ENCODE measurements at places on chromosomes 7 and 10.

- no peak for DNase-seq
These were observed 25.0 kb downstream of the ZDHHC6 start for GRCh38 chr10:112421731-112422130.

- no peak for DNase-seq
These were observed 59.5 kb downstream of the CCDC3 start for GRCh38 chr10:12941966-12942365.

GRCh38 chr7:5657901-5658300, 123.6 kb downstream of the RNF216 start:
- DNase-seq: no peak

DNA sequence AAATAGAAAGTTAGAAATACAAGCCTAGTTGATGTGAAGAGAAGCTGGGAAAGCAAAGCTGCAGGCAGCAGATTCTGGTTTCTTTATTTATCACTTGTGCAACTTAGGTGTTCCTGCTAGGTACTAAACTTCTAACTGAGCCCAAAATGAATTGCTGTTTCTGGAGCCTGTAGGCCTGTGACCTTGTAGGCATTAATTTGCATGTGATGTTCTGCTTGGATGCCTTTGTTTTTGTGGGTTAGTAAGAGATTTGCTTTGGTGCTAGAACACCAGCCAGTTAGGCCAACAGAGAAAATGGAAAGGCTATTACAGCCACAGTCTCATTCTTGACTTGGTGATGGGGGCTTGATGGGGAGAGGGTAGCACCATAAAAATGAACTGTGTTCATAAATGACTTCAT, 370.7 kb downstream of the PPP1R3A start:
- no peak for DNase-seq

- DNase-seq: no peak
These were observed 9.6 kb downstream of the INMT start for GRCh38 chr7:30761214-30762156.

DNA sequence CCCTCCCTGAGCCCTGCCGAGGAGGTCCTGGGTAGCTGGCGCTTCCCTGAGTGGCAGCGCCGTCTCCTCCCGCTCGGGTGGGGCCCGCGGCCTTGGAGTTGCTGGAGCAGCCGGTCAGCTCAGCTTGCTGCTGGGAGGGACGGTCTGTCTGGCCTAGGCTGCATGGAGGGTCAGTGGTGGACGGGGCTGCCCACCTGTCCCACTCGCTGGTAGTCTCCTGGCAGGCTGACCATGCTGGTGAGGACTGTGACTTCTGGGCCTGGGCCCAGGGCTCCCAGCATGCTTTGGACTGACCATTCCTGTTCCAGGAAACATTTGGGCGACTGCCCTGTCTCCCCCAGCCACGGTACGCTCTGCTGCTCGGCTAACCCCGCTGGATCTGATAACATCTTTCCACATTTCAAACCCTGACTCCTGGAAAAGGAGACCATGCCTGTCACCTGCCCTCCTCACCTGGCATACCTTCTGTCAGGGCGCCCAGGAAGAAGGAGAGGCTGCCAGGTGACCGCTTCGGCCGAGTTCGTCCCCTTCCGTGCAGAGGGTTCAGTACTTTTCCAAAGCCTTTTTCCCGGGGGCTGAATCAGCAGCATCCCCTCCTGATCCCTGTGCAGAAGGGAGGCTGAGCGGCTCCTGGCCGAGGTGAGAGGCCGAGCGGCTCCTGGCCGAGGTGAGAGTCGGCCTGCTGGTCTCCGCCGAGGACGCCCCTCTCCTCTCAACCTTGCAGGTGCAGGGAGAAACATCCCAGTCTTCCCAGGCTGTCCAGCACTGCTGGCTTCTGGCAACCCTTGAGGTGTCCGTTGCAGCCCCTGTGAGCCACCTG, 43.4 kb downstream of the FAM20C start:
- DNase-seq: no peak

DNA sequence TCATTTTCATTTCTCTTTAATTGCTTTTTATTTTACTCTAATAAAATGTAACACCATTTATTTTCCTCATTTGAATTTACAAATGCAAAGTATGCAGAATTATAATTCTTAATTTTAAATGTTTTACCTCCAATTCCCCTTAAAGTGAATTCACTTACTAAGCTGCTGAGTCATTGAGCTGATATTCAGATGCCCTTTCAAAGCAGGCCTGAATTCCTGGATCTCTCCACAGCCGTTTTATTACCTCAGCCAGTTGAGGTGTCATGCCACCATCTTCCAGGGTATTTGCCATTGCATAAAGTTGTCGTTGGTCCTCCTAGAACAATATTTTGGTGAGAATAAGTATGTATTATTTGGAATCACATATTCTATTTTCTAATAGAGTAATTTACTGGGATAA, 33.2 kb downstream of the GNAT3 start:
- DNase-seq: no peak

DNA sequence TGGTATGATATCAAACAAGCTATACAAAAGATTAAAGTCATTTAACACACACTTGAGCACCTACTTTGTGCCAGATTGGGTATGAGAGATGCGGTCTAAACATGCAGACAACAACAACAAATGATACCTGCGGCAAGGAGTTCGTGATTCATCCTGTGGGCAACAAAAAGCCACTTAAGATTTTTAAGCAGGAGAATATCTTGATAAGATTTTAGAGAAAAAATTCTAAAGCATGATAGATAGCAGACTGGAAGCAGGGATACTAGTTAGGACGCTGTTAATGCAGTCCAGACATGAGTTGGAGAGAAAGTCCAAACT, 1.6 kb upstream of the KBTBD2 start:
- no peak for DNase-seq

DNA sequence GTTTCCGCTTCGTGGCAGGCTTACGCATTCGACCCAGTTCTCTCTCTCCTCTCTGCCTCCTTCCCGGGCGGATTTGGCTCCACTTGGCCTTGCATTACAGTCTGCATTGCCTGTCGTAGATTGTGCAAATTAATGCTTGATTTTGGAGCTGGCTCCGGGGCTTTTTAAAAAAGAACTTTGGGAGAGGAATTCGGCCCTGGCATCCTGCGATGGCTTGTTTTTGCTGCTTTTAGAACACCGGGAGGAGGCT, 767 bp downstream of the EIF4EBP2 start:
- DNase-seq: no peak

DNA sequence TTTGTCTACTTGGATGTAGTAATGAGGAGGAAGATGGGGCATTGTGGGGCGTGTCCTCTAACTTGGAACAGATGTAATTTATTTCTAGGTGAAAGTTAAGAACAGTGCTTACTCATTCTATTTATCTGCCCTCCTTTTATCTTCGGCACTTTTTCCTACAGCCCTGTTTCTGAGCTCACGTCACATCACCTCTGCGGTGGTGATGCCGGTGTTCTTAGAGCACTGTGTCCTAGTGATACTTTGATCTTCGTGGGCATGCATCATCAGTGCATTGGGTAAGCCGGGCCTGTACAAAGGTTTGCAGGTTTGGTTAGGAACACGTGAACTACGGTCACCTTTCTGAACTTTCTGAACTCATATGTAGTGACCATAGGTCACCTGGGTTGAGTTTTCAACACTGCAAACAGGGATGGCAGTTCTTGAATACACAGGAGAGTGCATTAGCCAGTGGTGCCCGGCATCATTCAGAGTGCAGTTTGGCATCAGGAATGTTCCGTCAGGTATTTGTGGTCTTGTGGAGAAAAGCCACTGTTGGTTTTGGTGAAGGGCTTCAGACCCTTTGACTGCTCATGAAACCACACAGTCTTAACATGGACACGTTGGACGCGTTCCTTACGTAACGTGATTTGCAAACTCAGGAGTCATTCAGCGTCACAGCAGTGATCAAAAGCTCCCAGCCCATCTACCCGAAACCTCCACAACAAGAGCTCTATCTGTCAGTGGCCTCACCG, 5.6 kb downstream of the POR start:
- peak; percentile 12 for DNase-seq

DNA sequence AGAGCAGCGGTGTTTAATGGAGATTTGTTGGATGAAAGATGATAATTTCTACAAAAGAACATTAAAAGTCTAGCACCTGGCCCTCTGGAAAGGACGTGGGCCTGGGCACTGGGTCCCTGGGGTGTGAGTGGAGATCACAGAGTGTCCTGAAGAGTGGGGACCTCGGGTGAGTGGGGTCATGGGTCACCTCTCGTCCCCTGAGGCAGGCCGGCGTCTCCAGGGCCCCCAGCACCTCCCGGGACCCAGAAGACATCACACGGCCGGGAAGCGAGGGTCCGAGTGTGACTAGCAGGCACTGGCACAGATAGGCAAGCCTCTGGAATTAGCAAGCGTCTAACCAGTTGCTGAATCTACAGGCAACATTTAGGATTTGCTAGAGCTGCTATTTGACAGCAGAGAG, 257.2 kb downstream of the MAD1L1 start:
- DNase-seq: no peak

DNA sequence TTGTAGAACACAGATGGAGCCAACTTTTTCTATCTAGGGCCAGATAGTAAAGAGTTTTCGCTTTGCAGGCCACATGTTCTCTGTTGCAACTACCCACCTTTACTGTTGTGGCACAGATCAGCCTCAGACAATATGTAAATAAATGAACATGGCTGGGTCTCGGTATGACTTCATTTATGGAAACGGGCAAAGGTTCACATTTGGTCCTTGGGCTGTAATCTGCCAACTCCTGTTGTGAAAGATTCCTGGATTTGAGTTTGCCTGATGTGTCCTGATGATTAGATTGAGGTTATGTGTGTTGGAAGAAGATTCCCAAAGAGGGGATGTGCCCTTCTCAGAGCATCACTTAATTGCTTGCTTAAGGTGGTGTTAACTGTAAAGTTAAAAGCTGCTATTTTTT, 38.2 kb downstream of the RBM20 start:
- DNase-seq: no peak

DNA sequence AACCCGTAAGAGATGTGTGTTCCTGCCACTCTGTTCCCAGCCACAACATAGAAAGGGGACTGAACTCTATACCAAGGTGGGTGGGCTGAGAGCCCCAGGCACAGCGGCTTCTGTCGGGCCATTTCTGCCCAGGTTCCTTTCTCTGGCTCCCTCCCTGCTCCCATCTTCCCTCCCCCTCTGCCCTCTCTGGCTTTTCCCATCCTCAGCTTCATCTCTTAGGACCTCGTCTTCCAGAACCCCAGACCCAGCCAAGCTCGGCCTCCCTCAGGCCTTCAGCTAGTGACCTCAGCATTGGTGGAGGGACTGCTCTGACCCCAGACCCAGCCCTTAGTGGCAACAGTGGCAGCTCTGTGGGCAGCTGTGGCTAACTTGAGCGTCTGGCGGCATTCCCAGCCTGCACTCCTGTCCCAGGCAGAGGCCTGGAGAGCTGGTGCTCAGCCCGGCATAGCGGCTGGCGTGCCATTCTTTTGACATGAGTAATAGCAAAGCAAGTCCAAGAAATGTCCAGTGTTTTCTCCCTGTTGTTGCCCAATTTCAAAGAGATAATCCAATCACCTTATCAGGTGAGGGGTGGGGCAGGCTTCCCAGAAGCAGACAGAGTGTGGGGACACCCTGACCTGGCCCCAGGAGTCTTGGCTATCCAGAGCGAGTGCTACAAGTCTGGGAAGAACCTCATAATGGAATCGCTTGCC, 15.9 kb downstream of the PTPRE start:
- DNase-seq: no peak

GRCh38 chr7:52992479-52993162, 42.8 kb upstream of the POM121L12 start:
- no peak for DNase-seq

DNA sequence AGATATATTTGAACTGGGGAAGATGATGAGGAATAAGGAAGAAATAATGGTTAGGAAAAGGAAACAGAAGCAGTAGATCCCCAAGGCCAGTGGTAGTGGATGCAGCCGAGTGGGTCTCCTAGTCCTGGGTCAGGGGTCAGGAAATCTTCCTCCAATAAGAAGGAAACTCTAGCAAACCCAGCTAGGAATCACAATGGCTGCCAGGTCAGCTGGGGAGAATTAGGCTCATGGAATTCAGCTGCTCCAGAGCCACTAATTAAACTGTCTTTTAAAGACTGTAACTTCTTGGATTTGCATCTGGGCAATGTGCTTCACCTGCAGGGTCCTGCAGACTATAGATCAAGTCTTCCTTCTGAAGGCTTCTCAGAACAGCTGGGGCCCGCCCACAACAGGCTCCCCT, 644.4 kb downstream of the KCNMA1 start:
- no peak for DNase-seq

DNA sequence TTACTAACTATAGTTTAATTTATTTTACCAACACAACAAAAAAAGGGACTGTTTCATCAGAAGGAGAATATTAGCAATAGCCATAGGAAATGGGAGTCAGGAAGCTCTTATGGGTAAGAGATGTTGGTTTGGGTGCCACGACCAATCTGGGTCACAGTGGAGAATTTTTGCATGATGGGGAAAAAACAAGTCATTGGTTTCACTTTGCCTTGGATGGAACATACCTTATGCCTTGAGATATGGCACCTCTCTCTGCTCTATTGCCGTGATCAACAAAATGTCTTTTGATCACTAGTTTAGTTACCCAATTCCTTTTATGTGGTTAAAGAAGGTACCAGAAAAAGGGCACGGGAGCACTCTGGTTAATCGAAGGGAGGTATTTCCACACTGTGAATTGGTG, 48.2 kb downstream of the PNLIPRP3 start:
- DNase-seq: no peak

- no peak for DNase-seq
These were observed 13.6 kb downstream of the PON2 start for GRCh38 chr7:95421000-95421846.

- DNase-seq: no peak
These were observed 934.6 kb downstream of the CCSER2 start for GRCh38 chr10:85262992-85263391.

- peak; percentile 1 for DNase-seq
These were observed 57.5 kb downstream of the UNCX start for GRCh38 chr7:1290026-1290678.

DNA sequence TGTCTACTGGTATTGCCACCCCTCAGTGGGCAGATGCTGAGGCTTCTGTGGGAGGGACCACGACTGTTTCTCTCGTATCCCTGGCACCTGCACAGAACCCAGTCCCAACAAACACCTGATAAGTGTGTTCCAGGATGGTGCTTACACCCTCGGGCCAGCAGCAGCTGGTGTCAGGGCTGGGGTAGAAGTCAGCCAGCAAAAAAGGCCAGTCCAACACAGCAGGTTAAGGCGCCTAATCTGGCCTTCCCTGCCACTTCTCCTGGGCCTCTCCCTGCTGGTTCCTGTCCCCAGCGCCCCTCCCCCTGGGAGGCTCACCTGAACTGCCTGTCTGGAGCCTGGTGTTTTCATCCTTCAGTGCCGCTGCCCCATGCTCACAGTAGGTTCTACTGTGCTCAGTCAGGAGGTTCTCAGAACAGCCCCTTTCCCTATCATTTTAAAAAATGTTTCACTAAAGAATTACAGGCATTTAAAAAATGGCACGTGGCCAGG, 20.0 kb downstream of the PODXL start:
- no peak for DNase-seq

GRCh38 chr10:102413053-102413705, 5.4 kb downstream of the PSD start:
- DNase-seq: no peak

DNA sequence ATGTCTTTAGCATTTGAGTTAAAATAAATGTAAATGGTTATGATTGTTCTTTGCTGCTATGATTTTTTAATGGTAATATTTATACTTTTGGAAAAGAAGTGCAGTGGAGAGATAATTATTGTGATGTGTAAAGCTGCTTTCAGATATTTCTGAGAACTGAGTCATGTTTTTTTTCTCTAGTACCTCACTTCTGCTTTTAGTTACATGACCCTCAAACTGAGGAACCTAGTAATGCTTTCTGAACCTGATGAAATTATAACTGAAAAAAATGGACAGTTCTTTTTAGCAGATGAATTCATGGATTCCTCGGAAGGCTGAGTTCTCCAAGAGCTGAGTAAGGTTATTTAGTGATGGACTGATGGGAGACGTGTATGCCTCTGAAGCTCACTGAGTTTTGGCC, 167.8 kb downstream of the CDCA7L start:
- no peak for DNase-seq

Data from stimulated activated CD8-positive, alpha-beta memory T cell treated with anti-CD3 and anti-CD28 coated beads, Interleukin-7, amount 100 ng/mL, for 4 hours (primary cell).